ENCODE measurements at places on chromosomes 3 and 15.

- DNase-seq, result no peak
Observed at GRCh38 chr15:50970524-50970923, 62.0 kb downstream of the AP4E1 start.

DNA sequence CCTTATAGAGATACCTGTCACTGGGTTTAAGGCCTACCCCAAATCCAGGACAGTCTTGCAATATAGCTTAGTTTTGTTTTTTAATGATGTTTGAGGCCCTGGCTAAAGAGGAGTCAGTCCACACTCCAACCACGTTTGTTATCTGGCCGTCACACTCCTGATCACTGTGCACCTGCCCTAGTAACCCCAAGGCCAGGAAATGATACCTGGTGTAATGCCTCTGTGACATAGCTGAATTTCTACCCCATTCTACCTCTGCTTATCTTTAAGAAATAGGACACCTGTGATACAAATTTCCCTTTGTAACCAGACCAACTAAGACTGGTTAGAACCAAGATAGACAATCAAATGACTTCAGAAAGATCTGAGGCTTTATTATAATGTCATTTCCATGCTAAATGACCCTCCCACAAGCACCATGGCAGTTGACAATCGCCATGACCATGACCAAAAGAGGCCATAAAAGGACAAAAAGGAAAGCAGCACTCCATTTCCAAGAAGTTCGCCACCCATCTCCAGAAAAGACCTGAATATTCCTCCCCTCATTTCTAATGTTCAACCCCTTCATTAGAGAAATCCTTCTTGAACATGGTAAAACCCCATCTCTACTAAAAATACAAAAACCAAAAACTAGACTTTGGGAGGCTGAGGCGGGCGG, 4.8 kb upstream of the RTP3 start:
- no peak for DNase-seq

DNA sequence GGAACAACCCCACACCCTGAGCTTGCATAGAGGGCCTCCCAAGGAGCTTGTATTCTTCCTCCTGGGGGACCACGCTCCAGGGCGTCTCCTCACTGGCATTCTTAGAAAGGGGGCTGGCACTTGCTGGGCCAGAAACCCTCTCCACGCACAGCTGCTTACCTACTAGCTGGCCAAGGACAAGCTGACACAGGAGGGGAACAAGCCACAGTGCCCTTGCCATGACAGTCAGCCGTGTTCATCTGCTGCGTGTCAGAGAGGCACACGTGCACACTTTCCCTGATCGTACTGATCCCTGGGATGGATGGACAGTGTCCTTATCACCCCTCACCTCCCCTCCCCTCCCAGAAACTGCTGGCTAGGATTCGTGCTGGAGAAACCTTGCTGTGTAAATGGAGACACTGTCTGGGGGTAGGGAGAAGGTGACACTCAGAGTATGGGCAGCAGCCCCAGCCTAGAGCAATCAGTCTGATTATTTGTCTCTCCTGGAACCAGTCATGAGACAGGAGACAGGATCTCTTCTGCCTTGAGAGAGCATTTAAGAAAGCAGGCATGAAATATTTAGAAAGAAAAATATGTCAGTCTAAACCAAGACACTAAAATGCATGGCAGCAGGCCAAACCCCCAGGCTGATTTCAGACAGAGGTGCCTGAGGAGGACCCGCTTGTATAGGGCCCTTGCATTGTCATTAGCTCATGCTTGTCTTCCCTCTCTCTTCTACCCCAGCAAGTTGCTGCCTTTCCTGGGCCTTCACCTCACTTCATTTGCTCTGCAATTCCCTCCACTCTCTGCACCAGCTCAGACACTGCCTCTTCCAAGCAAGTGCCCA, 311.8 kb upstream of the TRIM42 start:
- no peak for DNase-seq

- DNase-seq, result no peak
Observed at GRCh38 chr3:102026656-102027055, 177.3 kb downstream of the NFKBIZ start.

DNA sequence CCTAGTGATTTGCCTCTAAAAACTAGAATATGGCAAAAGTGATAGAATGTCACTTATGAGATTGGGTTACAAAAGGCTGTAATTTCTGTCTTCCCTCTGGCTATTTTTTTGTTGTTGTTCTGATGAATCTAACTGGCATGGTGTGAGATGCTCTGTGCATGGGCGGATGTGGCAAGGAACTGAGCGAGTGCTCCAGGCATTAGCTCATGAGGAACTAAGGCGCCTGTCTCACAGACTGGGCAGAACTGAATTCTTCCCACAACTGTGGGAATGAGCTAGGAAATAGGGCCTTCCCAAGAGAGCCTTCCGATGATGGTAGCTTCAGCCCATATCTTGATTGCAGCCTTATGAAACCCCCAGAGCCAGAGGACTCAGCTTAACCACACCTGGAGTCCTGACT, 222.5 kb downstream of the NR2F2 start:
- DNase-seq, result no peak

DNA sequence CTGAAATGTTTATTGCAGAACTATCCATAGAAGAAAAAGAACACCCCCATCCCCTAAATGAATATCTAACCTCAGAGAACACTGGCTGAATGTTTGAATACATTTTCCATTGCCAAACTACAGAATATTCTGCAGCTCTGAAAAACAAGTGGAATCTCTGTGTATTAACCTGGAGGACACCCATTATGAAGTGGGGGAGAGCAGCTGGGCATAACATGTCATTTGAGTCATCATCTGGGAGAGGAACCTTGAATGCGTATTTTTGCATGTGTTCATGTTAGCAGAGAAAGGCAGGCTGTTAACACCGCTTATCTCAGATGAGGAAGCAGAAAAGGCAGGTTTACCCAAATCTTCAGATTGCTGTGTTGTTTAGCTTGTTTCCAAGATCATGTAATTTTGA, 31.5 kb downstream of the ESYT3 start:
- no peak for DNase-seq

DNA sequence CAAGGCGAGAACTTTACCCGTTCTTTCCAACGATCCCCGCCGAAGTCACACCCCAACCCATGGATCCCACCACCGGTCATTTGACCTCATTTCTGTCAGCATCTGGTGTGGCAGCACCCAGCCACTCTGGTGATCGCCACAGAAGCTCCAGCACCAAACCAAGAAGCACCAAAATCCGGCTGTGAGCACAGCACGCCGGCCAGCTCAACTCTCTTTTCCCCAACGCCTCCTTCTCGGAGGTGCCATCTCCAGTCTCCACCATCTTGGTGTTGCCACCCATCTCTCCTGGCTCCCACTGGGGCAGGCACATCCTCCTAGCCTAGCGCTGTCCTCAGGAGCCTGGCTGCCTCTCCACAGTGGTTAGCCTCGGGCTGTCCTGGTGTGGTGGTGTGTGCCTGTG, 6.5 kb downstream of the MUC4 start:
- no peak for DNase-seq

DNA sequence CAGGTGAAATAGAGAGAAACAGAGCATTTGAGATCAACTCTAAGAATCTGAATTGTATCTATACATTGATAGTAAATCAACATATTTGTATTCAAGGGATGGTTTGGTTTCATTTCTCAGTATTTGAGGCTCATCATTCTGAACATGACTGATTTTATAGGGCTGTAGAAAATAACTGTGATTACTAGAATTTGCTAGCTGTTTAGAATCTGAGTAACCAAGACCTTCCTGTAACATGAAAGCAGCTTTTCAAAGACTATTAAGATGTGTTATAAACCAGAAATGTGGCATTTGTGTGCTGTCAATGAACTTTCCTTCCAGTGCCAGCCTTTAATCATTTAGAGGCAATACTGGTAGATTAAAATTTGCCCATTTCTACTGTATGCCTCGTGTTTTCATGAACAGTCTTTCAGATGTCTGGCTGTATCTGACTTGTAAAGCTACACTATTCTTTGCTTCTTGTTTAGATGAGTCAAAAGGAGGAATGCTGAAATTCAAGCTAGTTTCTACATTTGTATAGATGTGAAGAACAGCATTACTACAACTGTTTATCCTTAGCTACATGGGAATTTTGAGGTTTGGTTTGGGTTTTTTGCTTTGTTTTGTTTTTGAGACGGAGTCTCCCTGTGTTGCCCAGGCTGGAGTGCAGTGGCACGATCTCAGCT, 137.3 kb upstream of the BHLHE40 start:
- DNase-seq, result no peak

DNA sequence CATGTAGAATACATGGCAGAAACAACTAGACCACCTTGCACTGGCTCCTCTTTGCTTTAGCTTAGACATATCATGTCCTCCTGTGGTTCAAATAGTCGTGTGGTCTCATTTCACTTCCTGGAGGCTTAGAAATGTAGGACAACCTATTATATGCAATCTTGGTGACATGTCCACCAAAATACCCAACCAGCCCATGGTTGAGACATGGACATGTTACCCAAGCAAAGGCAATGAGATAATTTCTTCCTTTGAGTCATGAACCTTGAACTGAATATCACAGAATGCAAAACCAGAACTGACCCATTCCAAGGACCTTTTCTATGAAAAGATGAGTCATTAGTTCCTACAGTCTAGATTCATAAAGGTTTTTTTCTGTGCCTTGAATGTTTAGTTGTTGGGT, 309.0 kb upstream of the MDFIC2 start:
- DNase-seq, result no peak

Measured in activated CD8-positive, alpha-beta memory T cell treated with anti-CD3 and anti-CD28 coated beads for 4 hours (primary cell).